ENCODE measurements at places on chromosomes 7 and 10.
A peak's percentile ranks its signal among the peaks of the same experiment; 100 is the strongest.

DNA sequence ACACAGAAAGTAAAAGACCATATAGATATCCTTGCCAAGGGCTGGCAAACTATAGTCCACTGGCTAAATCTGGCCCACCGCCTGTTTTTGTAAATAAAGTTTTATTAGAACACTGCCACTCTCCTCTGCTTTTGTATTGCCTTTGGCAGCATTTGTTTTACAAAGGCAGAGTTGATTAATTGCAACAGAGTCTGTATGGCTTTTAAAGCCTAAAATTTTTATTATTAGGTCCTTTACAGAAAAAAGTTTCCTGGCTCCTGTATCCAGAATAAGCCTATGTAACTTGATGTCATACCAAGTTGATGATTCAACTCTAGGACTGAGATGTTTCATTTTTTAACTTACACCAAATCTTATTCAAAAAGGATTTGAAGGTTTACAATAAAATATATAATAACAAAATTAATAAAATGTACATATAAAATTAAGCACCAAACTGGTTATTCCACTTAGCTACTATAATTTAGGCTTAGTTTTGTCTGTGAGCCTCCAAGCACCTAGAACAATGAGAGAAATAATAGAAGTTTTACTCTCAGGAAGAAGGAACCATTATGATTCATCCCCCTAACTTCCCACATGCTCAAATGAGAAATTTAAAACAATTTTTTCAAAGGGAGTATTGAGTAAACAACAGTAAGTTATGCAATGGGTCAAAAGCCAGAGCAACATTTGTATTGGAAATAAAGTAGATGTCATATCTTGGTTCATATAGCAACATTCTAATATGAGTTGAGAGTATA lies 31.9 kb downstream of the CPED1 start:
- DNase-seq: no peak

- DNase-seq: no peak
Observed at GRCh38 chr10:96596422-96597407, 9.9 kb upstream of the TM9SF3 start.

GRCh38 chr10:21495752-21496342 lies 29.6 kb downstream of the SKIDA1 start:
- DNase-seq: peak; percentile 92

DNA sequence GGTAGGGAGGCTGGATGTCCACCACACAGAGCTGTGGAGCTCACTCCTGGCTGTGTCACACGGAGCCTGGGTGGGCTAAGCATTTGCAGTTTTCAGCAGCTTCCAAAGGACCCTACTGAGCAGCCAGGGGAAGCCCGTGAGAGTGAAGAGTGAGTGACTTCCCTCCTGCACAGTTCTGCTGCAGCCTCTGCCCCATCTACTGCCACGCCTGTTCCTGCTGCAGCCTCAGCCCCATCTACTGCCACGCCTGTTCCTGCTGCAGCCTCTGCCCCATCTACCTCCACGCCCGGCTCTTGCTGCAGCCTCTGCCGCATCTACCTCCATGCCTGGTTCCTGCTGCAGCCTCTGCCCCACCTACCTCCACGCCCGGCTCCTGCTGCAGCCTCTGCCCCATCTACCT lies 12.2 kb downstream of the ADAM8 start:
- DNase-seq: no peak

DNA sequence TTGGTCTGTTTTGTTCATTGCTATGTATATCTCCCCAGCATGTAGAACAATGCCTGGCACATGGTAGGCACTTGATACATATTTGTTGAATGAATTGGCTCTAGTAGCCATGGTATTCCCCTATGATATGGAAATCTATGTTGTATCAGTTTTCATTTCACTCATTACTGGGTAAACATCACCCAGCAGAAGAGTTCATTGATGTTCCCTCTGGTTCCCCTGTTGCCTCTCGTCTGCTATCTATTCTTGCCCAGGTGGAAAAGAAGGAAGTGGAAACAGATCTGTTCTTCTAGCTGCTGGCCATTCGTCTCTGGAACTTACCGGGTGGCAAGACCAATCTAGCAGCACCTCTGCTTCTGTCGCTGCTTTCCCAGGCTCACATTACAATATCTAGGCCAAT lies 71.5 kb downstream of the LRRC4 start:
- DNase-seq: no peak

- no peak for DNase-seq
Observed at GRCh38 chr7:92988051-92988450, 129.7 kb downstream of the SAMD9 start.

DNA sequence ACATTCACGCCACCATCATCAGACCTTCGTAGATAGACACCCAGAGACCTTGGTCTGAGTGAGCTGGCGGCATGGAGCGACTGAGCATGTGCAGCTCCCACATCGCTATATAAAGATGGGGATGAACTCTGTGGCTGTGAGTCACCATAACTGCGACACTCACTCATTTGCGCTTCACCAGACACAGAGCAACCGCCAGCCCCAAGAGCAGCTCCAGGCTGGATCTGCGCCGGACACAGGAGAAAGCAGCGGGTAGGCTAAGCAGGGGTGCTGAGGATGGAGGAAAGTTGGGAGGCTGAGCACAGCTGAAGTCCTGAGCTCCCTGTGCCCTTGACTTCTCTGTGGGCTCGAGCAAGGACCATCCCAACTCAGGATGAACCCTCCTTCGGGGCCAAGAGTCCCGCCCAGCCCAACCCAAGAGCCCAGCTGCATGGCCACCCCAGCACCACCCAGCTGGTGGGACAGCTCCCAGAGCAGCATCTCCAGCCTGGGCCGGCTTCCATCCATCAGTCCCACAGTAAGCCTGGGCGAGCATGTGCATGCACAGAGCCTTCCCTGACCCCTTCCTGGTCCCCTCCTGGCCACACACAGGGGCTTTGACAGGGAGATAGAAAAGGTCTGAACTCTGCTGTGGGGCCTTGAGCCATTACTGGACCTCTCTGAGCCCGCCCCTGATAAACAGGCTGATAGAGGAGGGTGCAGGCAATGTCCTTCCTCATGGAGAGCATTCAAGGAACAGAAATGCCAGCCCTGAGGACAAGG lies at the start of gene OPN4:
OPN4 (plus strand) TSS at position 137 of the 762 bp plus-strand sequence; CDS start at position 374, 237 bp downstream.
- no peak for DNase-seq

DNA sequence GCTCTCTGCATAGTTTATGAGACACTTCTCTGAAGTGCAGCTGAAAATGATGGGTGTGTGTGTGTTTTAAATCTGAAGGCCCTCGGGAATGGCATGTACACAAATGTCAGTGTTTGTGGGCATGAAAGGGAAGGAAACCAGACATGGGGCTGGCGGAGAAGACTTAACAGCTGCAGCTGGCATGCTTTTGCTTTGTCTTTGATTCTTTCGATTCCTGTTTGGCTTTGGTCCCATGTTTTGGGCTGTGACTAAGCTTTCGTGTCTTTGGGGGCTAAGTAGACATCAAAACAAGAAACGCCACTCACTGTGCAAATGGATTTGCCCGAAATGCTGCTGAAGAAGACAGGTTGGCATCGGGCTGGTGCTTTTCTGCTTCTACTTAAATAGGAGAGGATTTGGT lies 179.3 kb downstream of the PFKFB3 start:
- peak; percentile 16 for DNase-seq

DNA sequence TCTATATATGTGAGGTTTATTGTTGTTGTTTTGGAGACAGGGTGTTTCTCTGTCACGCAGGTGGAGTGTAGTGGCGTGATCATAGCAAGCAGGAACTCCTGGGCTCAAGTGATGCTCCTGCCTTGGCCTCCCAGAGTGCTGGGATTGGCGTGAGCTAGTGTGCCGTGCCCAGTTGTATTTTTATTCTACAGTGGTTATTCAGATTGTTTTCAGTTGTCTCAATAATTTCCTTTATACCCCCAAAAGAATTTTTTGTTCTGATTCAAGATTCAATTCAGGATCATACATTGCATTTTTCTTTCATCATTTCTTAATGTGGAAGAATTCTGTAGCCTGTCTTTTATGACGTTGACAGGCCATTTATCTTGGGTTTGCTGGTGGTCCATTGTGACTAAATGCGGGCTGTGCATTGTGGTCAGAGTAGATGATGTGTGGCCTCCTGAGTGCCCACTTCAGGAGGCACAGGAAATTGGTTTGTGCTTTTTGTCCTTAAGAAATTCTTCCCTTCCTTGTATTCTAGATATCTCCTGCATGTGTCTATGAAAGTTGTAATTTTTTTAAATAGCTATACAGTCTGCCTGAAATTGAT lies 22.9 kb downstream of the RBM33 start:
- DNase-seq: no peak

DNA sequence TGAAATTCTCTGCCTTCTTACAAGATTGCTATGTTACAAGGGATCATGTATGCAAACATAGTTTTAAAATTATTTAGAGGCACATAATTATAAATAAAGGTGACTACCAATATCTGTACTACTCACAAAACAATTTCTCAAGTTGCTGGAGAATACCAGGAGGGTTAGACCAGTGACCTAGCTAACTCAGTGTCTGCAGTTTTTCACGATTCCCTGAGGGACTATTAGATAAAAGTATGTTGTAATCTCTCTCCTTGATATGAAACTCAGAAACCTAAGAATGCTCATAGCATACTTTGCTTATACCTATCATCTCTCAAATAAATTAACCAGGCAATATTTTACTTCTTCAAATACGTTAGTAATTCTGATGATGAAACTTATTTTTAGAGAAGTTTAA lies 534.0 kb upstream of the ANKRD30A start:
- DNase-seq: no peak

- DNase-seq: no peak
Observed at GRCh38 chr10:22606164-22606614, 108.2 kb downstream of the PIP4K2A start.

DNA sequence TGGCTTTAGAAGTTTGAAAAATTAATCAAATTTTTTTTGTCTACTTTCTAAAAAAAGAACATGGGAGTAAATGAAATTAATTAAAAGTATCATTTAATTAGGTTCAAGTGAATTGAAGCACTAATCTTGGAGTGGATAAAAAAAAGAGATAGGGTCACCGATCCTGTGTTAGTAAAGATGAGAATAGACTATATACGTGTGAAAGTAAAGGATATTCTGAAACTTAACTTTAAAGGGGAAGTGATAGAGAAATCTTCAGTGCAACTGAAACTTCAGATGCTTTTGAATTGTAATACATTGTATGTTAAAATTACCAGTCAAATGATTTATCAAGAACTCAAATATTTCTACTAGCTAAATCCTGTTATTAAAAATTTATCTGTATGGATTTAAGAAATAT lies 4.8 kb downstream of the NHLRC2 start:
- DNase-seq: no peak

GRCh38 chr10:47339759-47340607 lies 8.2 kb upstream of the RBP3 start:
- no peak for DNase-seq

DNA sequence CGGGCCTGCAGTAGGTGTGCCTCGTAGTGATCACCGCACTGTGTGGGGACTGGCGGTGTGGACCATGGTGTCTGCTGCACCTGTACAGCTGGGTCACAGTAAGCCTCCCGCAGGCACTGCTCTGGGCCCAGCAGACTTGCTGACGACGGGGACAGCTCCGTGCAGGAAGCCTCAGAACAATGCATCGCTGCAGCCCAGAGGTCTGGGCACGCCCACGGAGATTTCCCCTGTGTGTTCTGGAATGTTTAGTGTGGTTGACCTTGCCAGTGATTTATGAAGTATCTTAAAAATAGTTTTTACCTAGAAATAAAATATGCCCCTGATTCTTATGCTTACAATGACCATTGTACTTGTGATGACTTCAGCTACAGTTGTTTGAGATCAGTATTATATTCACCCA lies 59.1 kb upstream of the ZNF32 start:
- DNase-seq: no peak

- DNase-seq: no peak
Observed at GRCh38 chr7:20164425-20165145, 52.6 kb downstream of the MACC1 start.

GRCh38 chr7:42247301-42247700 lies 10.3 kb upstream of the GLI3 start:
- no peak for DNase-seq

DNA sequence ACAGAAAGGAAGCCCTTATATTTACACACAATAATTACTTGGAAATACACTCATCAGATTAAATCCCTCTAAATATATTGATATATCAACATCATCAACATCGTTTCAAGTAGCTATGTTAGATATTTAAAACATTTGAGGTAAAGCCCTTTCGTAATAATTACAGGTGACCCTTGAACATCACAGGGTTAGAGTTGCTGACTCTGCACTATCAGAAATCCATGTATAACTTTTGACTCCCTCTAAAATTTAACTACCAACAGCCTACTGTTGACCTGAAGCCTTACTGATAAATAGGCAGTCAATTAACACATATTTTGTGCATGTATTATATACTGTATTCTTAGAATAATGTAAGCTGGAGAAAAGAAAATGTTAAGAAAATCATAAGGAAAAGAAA lies 34.6 kb upstream of the LRRN3 start:
- no peak for DNase-seq

- DNase-seq: no peak
Observed at GRCh38 chr10:127720142-127720541, 16.8 kb upstream of the FOXI2 start.

DNA sequence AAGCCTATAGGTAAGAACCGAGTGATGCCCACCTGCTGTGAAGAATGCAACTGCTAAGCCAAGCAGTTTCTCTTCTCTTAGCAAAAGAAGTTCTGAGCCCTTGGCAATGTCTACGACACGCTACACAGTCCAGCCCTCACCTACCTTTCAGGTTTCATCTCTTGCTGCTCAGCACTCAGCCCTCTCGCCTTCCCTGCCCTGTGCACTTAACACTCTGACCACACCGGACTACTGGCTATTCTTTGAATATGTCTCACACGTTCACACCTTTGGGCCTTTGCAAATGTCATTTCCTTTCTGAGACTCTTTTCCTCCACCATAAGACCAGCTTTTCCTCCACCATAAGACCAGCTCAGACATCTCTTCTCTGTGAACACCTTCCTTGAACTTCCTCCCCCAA lies 67.0 kb upstream of the ITGB1 start:
- DNase-seq: no peak

DNA sequence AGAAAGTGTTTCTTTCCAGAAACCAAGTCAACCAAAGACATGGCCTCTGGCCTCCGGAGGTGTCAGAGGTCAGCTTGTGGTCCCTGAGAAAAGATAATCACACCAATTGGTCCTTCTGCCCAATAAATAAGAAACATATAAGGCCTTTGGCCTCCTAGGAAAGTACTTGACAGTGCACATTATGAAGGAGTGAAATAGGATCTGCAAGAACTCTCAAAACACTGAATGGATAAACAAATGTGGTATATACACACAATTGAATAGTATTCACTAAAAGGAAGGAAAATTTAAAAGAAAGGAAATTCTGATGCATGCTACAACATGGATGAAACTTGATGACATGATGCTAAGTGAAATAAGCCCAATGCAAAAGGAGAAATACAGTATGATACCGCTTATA lies 35.4 kb upstream of the NRF1 start:
- no peak for DNase-seq

- peak; percentile 11 for DNase-seq
Observed at GRCh38 chr7:1432411-1433082, 26.7 kb downstream of the MICALL2 start.

- DNase-seq: no peak
Observed at GRCh38 chr7:23622506-23622925, 25.3 kb downstream of the CCDC126 start.

DNA sequence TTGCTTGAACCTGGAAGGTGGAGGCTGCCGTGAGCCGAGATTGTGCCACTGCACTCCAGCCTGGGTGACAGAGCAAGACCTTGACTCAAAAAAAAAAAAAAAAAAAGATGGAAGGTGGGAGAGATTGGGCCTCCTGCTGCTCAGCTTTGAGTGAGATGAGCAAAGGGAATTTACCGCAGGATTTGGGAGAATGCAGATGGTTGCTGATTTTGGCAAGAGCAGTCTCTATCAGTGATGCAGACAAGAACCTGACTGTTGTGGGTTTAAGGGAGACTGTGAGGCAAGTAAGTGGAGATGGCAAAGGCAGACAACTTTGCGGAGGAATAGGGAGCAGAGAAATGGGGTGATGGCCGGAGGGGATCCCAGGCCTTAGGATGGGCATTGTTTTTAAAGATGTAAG lies 1140.8 kb upstream of the AUTS2 start:
- no peak for DNase-seq

Data from substantia nigra (tissue), 51 donors.